ENCODE measurements at places on chromosomes 2 and 18.

DNA sequence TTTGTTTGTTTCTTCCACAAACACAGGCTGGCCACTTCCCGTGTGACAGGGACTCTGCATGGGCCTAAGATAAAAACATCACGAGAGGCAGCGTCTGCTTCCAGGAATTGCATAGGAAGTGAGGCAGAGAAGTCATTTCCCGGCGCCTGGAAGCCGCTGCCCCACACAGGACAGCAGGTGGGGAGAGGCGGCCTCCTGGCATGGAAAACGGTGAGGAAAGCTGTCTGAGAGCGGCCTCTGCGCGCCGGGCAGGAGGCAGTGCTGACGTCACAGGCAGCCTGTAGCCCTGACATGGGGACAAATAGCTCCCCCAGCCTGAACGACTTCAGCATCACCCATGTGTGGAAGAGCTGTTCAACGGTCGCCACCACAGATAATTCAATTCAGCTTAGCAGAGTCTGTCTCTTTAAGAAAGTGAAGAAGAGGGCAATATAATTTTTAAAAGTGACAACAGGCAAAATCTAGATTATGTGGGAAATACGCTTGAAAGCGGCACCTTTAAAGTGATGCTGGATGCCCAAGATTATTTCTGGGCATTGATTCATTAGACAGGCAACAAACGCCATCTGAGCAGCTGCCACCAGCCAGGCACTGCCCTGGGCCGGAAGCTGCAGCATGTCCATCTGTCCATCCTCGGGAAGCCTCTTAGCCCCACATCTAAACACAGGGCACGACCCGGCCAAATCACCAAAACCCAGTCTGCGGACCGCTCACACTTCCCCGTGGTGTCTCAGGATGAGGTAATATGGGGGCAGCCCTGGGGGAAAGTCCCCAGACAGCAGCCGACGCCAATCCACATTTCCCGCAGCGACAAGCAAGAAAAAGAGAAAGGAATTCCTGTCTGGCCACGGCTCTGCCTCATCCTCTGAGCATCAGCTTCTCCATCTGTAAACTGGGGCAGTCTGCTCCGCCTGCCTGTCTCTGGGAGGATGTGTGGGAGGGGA, 138.9 kb downstream of the PXDN start:
- no peak for DNase-seq

- no peak for DNase-seq
Measured at GRCh38 chr2:239009589-239009961, 161.7 kb downstream of the TWIST2 start.

DNA sequence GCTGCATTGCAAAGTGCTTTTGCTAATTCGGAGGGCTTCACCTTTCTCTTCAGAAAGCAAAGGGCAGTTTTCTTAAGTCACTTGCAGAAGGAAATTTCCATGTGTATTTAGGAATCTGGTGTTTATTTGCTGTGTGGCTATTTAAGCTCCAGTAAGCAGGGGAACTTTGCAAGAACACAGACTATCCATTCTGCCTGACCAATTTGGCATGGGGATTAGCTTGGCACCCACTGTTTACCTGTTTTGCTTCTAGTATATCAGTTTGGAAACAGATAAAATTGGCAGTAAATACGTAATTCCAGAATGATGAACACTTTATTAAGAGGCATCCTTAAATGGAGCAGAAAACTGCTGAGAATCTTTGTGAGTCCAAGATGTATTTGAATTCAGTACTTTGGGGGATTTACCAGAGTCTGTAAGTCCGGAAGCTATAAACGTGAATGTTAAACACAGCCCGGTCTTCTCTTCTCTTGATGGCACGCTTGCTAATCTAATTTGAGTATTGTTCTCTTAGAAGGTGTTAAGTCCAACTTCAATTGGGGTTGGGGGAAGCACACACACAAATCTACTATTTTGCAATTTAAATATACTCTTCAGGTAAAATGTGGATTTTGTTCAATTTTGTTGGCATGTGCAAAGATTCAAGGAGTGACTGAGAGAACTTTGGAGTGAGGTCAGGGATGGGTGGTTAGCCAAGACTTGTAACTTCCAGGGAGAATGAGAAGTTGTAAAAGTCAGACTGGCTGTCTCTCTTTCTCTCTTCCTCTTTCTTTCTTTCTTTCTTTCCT, 650 bp downstream of the ACKR3 start:
- DNase-seq: no peak

GRCh38 chr18:57738078-57738477, 65.0 kb downstream of the ATP8B1 start:
- DNase-seq: no peak

- no peak for DNase-seq
Measured at GRCh38 chr18:48622911-48623431, 84.1 kb downstream of the CTIF start.

DNA sequence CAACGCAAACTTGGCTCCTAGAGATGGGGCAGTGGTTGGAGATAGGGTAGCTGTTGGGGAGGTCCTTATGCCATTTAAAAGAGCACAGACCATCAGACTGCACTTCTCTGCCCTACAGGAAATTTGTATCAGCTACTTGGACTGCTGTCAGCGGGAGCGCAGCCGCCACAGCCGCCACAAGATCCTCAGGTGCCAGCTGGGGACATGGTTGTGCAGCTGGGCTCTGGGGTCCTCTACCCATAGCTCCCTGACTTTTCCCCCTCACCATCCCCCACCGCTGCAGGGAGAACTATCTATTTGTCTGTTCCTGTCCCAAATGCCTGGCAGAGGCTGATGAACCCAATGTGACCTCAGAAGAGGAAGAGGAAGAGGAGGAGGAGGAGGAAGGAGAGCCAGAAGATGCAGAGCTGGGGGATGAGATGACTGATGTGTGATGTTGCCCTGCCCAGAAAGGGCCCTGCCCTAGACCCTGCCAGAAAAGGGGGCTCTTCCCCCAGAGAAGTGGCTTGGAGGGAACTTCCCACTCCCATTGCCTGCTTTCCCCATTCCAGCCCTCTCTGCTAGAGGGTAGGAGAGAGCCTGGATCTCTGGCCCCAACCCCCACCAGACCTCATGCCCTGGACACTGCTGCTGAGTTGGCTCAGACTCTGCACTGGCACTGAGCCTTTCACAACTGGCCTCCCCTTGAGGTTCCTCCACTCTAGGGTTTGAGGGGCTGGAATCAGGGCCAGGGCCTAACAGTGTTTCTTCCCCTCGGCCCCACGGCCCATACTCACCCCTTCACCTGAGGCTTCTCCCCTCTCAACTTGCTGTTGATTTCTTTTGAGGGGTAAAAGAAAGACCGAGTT, 7.3 kb downstream of the PRADC1 start:
- no peak for DNase-seq

GRCh38 chr2:187475499-187476248, 27.6 kb upstream of the CALCRL start:
- DNase-seq: no peak

- no peak for DNase-seq
Measured at GRCh38 chr2:170493426-170494097, 221.6 kb upstream of the SP5 start.

- no peak for DNase-seq
Measured at GRCh38 chr18:48595703-48596218, 56.9 kb downstream of the CTIF start.

GRCh38 chr2:208025814-208026184, 472 bp upstream of the PLEKHM3 start:
- DNase-seq: no peak

- DNase-seq: no peak
Measured at GRCh38 chr2:178223806-178224205, 29.5 kb downstream of the OSBPL6 start.

GRCh38 chr2:196251132-196251531, 79.8 kb upstream of the STK17B start:
- DNase-seq: no peak

GRCh38 chr2:168529054-168529833, 73.2 kb downstream of the CERS6 start:
- no peak for DNase-seq

GRCh38 chr2:172962824-172963223, 112.8 kb upstream of the MAP3K20 start:
- no peak for DNase-seq

- DNase-seq: no peak
Measured at GRCh38 chr2:199583676-199584075, 125.9 kb upstream of the SATB2 start.

All from NCI-H1092 (cell line).